AG04450 (cell line): ENCODE measurements at places on chromosomes 6 and 20.

- no peak for DNase-seq
Measured at GRCh38 chr6:21398741-21399325, 194.7 kb upstream of the SOX4 start.

DNA sequence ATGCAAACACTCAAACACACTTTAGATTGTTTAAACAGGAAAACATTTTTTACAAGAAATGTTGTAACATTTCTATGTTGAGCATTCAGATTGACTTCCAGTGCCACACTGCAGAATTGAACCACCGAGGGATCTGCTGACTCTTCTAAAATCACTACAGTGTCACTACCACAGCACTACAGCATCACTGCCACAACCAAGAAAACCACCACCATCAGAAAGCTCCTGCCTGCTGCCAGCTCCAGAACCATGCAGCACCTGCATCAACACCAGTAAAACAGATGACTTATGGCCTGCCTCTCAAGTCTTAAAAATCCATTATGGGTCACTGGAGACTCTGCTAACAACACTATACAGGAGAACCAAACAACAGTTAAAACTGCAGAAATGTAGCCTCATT, 25.4 kb upstream of the BTN3A2 start:
- DNase-seq, result no peak

DNA sequence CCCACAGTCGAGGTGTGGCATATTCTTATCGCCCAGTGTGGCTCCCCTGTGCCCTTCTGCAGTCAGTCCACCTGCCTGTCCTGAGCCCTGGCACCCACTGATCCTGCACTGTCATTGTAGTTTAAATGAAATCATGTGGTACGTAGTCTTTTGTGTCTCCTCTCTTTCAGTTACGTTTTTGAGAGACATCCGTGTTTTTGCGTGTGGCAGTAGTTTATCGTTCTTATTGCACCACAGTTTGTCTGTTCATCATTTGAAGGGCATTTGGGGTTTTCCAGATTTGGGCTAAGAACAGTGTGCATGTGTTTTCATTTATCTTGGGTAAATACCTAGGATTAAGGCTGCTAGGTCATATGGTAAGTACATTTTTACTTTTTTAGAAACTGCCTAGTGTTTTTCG, 49.3 kb downstream of the SPATA2 start:
- DNase-seq, result peak; percentile 50

GRCh38 chr6:168067081-168067759, 11.8 kb downstream of the FRMD1 start:
- DNase-seq, result no peak

GRCh38 chr6:85866370-85866730, 223.7 kb upstream of the SYNCRIP start:
- no peak for DNase-seq

- no peak for DNase-seq
Measured at GRCh38 chr6:107129370-107129925, 14.1 kb upstream of the BEND3 start.

DNA sequence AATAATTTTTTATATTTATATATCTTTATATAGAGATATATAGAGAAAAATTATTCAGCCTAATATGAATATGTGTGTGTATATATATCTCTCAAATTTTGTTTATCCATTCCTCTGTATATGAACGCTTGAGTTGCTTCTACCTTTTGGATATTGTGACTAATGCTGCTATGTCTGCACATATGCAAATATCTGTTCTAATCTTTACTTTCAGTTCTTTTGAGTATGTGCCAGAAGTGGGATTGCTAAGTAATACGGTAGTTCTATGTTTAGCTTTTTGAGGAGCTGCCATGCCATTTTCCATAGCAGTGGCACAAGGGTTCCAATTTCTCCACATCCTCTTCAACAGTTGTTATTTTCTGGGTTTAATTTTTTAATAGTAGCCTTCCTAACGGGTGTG, 72.8 kb upstream of the CEP85L start:
- DNase-seq, result no peak

- DNase-seq, result no peak
Measured at GRCh38 chr20:31663838-31664695, 26.4 kb downstream of the COX4I2 start.

DNA sequence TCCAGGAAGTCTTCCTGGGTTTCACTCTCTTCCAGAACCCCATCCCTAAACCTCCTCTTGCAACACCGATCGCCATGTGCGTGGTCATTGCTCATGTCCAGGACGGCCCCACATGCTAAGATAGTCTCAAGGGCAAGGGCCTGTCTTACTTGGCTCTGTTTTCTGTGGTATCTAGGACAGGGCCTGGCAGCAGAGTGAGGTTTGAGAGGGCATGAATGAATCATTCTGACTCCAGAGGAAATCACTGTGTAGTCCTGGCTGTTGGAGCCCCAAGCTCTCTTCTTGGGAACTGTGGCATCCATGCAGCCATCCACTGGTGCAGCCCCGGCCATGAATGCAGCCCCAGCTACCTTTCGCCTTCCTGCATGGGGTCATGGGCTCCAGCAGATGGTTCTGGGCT, 12.4 kb downstream of the SIRPA start:
- no peak for DNase-seq

- no peak for DNase-seq
Measured at GRCh38 chr6:36793296-36793912, 45.8 kb downstream of the CPNE5 start.

DNA sequence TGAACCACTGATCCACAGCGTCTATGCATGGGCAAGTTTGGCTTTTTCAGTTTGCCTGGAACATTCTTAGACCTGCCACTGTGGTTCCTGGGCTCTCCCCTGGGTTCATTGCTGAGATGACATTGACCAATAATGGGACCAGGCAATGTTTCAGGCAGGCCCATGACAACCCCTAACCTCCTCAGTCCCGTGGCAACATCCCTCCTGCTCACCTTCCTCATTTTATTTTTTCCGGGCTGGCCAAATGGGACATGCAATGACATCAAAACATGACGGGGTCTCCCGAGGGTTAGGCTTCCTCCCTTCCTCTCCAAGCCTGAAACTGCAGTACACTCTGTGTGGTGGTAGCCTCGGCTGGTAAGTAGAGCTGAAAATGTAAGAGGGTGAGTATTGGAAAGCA, 234.0 kb upstream of the RREB1 start:
- DNase-seq, result no peak

DNA sequence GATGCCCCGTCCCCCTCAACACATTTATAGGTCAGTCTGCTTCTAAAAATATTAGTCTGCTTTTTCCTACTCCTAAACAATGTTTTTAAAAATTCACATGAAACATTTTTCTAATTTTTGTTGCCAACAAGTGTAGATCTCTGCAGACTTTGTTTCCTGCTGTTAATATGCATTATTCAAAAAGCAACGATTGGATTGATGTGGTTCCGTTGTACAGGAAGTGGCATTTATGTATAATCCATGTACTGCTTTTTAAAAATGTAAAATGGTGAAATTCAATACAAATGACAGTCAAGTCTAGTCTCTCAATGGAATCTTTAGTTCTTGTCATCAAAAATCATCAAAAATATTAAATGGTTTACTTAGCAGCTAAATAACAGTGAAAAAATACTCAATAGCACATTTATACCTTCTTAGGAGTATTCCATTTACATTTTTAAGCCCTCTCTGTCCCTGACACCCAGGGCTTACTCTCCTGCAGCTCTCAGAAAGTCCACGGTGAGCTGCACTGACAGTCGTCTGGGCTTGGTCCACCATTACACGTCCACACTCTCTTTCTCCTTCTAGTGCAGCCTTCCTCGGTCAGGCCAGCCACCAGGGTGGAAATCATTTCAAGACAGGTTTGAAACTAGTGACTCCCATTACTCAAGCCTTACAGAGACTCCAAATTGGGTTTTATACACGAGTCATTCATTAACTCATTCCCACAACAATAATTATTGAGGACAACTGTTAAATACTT, 211.5 kb downstream of the TMEM200A start:
- DNase-seq, result no peak

GRCh38 chr6:53325785-53326184, 23.0 kb downstream of the ELOVL5 start:
- no peak for DNase-seq

DNA sequence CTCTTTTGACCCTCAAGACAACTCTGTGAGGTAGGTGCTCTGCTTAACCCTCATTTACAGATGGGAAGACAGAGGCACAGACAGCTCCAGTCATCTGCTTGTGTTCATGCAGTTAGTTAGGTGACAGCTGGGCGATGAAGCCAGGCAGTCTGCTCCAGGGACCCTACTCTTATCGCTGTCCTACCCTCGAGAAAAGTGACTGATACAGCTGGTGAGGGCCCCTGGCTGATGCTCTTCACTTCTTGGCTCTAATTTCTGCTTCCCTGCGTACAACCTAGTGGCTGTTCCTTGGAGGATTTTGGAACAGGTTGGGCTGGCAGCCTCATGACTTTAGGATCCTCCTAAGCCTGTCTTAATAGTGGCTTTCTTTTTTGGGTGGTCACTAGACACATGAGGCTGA, 9.1 kb upstream of the TJAP1 start:
- DNase-seq, result no peak

- DNase-seq, result peak; percentile 30
Measured at GRCh38 chr6:2412731-2413130, 167.3 kb upstream of the GMDS start.

DNA sequence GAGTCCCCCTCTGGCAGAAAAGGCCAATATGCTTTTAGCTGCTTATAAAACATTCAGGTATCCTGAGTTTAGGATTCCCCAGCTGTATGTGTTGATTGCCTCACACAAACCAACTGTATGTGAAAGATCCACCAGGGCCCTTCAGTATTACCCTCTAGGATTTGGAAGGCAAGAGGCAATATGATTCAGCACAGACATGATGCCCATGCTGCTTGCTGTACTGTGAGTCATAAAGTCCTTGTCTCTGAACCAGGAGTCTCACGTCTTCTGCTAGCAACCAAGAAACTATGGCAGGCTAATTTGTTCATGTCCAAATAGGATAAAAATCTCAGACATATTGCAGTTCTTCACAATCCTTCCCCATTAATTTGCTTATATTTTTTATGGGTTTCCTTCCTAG, 789.2 kb upstream of the SLC35B3 start:
- DNase-seq, result no peak

DNA sequence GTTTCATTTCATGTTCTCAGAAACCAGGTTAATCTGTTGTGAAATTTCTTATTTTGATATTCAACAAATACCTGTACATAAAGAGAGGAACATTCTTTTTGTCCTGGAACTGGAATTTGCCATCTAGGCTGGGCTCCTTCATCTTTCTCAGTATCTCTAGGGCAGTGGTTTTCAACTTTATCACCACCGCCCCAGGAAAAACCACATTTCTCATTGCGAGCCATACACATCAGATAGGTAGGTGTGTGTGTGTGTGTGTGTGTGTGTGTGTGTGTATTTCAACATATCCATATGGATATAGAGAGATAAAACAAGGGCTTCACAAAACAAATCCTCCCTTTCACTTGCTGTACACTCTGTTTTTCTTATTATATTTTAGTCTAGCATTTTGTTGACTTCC, 24.1 kb downstream of the BFSP1 start:
- no peak for DNase-seq

DNA sequence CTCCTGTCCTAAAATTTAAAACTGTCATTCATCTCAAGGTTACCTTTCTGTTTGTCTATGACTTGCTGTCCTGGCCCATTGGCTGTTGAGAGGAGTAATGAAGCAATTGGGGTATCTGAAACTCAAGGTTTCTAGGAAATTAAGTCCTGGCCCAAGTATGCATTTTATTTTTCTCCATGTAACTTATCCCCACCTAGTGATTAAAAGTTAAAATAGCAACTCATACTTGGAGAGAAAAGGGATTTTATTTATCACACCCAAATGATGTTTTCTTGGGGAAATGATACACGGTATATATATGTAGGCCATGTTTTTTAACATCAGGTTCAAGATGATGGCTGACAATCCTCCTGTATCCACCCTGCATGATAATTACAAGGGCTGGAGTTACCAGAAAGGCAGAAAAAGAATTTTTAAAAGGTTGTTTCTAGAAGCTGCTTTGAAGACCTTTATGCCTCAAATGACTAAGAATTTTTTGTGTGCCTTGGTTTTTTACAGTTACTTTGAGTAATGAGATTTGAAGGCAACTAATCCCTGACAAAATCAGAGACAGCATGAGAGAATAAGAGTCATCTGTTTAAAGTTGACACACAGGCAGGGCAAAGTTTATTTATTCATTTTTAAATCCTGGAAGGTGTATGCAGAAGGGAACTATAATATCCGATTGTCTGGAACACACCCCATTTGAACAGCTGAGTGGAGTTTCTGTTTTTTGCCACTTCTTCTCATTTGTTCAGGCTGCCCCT, 28.9 kb upstream of the C6orf58 start:
- DNase-seq, result no peak

DNA sequence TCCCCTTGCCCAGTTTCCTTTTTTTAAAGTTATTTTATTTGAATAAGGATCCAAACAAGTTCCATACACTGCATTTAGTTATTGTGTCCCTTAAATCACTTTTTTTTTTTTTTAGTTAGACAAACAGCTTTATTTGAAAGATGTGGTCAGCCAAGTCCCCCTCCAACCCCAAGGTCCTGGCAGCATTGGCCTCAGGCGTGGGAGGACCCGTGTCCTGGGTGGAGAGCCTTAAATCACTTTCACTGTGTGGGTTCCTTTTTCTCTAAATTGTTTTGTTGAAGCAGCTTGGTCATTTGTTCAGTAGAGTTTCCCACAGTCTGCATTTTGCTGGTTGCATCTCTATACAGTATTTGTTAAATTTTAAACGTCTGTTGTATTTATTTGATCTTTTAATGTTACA, 5.2 kb upstream of the TBCC start:
- no peak for DNase-seq

DNA sequence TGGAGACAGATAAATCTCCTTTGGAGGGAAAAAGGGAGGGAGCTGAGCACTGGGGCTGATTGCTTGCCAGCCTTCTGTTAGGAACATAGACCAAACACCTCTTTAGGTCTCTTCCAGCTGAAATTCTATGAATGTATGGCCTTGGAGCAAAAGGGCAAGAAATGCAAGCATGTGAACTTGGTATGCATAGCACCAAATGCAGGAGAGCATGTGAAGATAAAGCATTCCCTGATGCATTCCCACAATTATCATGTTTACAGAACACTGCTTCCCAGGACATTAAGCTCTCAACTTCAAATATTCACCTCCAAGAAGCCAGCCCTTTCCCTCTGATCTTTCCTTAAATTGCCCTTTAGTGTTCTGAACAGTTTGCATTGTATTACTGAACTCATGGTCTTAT, 15.6 kb downstream of the RIPOR2 start:
- no peak for DNase-seq

- DNase-seq, result peak; percentile 62
Measured at GRCh38 chr6:44116641-44117382, 10.4 kb downstream of the MRPL14 start.

- DNase-seq, result no peak
Measured at GRCh38 chr6:143062551-143062950, 1.9 kb downstream of the AIG1 start.

DNA sequence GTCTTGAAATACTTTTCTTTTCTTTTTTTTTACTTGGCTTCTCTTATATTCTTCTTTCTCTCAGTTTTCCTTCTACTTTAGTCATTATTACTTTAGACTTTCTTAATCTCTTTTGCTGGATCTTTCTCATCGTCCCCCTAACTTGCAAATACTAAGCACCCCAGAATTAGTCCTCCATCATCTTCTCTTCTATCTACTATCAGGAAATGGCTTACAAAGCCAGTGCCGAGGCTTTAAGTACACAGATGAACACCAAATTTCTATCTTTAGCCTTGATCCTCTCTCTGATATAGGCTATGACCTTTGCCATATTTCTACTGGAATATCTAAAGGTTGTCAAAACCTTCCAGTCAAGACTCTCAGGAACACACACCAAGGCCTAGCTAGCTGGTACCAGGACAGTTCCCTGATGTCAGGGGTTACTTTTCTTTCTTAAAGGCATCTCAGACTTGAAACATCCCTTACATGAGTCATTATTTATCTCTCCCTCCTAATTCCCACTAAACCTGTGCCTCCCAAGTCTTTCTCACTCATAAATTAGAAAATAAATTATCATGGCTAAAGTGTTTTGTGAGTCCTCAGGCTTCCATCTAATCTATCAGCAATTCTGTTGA, 278.6 kb upstream of the TCF21 start:
- no peak for DNase-seq
